T-helper 17 cell (primary cell): ENCODE measurements at places on chromosomes 16 and 17.

GRCh38 chr16:53052519-53053501 is at the start of gene CHD9NB:
TSS of gene CHD9NB (minus strand) at chr16:53052897. CDS start at chr16:53044158, 8,739 bp downstream.
- DNase-seq: no peak

DNA sequence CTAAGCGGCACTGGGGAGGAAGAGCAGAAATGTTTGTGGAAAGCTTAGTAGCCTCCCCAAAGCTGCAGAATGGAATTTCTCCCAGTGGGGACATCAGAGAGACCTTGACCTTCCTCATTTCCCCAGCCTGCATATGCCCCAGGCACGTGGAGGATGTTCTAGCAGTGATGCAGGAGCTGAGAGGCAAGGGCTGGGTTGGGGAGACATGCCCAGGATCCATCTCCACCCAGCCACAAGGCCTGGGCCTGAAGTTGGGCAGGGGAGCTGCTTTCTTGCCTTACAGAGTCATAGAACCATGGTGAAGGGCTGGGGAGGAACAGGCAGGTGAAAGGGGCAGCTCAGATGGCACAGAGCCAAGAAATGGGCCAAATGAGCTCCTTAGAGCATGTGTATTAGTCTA is 104.0 kb downstream of the TMEM132E start:
- no peak for DNase-seq

DNA sequence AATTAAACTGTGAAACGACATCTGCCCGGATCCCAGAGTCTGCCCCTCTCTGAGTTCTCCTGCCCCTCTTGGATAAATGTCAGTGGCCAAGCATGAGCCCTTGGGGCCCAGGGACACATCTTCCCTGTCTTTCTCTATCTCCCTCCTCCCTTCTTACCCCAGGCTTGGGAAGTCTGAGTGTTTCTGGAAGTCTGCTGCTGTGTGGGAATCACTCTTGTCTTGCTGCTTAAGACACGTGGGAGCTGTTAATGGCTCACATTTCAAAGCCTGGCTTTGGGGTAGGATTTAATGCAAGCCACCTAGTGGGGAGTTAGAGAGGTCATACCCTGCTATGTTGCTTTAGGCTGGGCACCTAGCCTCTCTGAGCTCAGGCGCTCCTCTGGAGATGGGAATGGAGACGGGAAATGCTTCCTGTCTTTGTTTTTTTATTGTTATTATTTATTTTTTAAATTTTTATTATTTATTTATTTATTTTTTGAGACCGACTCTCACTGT is 218.5 kb upstream of the CIBAR2 start:
- DNase-seq: no peak

DNA sequence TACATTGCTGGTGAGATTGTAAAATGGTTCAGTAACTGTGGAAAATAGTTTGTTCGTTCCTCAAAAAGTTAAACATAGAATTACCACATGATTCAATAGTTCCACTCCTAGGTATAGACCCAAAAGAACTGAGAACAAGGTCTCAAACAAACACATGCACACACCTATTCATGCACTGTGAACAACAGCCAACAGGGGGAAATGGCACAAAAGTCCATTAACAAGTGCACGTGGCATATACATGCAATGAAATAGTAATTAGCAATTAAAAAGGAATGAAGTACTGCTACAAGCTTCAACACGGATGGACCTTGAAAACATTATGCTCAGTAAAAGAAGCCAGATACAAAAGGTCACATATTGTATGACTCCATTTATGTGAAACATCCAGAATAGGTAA is 23.8 kb downstream of the SDK2 start:
- no peak for DNase-seq

GRCh38 chr17:21286909-21287702 is 2.6 kb downstream of the MAP2K3 start:
- no peak for DNase-seq

DNA sequence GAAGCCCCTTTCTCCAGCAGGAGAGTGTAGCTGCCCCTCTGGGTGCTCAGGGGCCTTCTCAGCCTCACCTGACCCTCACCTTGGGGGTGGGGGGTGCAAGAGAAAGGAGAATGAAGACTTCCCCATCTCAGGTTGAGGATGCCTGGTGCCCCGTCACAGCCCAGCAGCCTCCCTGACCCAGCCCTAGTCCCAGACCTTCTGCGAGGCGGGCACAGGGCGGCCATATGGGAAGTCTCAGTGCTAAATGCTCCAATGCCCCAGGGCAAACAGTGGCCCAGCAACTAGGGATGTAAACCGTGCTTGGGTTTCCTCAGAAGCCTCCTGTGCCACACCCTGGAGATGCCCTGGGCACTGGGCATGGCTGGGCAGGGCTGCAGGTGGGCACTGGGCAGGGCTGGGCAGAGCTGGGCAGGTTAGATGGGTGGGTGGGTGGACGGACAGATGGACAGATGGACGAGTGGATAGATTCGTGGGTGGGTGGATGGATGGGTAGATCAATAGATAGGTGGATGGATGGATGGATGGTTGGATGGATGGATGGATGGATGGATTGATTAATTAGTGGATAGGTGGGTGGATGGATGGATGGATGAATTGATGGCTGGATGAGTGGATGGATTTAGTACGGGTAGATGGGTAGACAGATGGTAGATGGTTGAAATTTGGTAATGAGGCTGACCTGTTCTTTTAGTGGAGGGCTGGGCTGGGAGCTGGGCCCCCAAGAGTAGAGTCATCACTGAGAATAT is 16.8 kb downstream of the TPSD1 start:
- DNase-seq: no peak

- no peak for DNase-seq
These were observed 4.3 kb upstream of the WIPI1 start for GRCh38 chr17:68461589-68461988.
